Thyroid gland (tissue), 4 donors: ENCODE measurements at places on chromosomes 5 and 9. TPM values are rescaled to one million over a fixed set of nuclear protein-coding genes. Genes with fewer than 3 reads are reported as not detected.

The WDR38 gene
- 0.79 TPM for total RNA-seq

The TTLL11 gene
- 8.7 TPM for total RNA-seq

The CCNJL gene
- total RNA-seq, result 9.8 TPM

The PTGES gene
- total RNA-seq, result 0.29 TPM

DNA sequence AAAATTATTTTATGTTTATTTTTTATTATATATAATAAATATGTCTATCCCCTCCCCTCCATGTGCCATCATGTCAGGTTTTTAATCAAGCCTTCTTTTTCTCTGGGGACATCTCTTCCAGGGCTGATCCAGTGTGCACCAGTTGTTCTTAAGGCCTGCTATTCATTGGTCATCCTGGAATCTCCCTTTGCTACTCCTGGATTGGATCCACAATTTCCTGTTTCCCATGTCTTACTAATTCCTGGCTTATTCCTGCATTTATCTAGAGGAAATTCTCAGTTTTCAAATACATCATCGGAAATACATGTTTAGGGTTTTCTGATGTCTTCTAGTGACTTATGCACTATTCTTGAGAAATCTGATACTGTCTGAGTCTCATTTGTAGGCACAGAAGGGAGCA, 56.8 kb downstream of the ANGPTL2 start:
- no peak for DNase-seq

- no peak for DNase-seq
Observed at GRCh38 chr9:129995409-129996160, 47.4 kb downstream of the FNBP1 start.
